MV-4-11 (cell line): ENCODE measurements at places on chromosomes 7 and 10.

DNA sequence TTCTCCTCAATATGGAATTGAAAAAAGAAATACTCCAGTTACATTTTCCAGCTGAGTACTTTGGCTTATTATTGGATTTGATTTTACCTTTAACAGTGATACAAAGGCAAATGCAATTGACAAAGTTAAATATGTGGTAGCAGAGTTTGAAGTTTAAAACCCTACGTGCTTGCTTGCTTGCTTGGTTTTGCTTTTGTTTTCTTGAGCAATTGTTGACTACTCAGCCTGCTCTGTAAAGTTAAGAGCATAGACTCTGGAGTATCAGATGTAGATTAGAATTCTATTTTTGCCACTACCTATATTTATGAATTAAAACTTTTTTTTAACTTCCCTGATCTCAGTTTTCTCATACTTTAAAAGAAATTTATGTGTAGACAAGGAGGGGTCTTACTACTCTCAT, 51.4 kb downstream of the PCDH15 start:
- DNase-seq, result no peak

GRCh38 chr7:55970978-55971377, 6.6 kb downstream of the NIPSNAP2 start:
- DNase-seq, result no peak

DNA sequence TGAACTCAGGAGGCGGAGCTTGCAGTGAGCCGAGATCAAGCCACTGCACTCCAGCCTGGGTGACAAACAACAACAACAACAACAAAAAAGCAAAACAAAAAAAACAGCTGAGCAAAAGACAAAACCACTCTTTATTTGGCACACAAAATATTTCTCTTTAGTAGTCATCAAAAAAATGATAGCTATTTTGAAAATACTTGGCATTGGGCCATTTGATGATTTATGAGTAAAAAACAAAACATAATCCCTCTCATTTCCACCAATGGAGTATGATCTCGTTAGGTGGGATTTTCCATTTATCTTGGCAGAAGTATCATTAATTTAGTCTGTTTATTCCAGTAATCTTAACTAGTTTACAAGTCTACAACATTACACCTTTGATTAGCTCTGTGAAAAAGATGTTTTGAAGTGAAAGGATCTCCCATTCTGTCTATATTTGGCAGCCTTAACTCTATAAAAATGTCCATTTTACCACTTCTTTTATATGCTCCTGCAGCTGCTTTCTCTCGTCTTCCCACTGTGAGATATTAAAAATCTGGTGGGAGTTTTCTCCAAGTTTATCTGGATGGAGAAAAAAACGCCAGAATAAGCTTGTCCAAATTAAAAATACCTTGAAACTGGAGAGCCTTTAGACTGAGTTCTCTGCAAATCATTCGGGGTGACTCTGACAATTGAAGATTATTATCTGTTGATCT, 58.8 kb upstream of the AGMO start:
- DNase-seq, result no peak

DNA sequence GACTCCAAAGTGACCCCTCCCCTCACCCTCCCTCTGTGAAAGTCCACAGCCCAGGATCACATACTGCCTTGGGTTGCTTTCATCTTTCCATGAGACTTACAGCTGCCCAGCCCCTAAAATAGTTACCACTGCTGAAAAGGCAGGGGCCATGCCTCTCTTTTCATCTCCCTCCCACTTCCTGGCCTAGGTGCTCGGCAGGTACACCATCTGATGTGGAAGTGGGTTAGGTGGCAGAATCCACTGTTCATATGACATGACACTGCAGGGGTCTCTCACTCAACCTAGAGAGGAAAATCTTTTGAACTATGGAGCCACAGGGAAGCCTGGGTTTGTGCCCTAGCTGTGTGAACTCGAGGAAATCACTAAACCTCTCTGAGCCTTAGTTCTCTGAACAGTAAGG, 38.8 kb upstream of the ADO start:
- DNase-seq, result no peak

DNA sequence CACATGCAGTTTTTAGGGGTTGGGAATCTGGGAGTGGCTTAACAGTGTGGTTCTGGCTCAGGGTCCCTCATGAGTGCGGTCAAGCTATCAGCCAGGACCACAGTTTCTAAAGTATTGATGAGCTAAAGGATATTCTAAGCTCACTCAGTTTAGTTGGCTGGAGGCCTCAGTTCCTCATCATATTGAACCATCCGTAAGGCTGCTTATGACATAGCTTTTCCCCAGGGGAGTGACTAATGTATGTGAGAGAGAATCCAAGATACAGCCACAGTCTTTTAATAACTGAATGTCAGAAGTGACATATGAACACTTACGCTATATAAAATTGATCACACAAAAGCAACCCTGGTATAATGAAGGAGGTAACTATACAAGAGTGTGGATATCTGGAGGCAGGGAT, 245.3 kb downstream of the POLR1F start:
- no peak for DNase-seq

DNA sequence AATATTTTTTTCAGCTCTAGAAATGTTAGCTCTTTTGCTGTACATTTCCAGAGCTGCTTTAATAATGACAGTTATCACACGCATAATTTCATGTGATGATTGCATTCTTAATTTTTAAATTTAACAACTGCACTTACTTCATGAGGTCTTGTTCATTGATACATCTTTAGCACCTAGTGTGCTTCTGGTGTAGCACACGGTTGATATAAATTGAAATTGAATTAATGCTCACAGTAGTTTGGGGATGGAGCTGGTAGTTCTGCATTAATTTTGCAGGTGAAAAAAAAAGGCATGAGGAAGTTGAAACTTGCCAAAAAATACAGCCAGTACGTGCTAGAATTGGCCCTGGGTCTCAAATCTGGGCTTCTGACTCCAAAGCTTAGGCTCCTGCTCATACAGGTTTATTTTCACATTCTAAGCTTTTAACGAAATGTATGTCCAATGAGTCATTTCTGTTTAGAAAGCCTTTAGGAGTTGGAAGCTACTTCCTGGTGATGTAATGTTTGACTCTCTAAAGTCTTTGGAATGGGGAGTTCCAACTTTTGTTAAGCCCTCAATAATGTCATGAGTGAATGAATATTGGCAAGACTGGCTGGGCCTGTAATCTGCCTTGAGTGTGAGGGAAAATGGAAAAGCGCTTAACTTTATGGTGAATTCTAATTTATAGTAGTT, 62.5 kb downstream of the DAGLB start:
- DNase-seq, result peak; percentile 32

DNA sequence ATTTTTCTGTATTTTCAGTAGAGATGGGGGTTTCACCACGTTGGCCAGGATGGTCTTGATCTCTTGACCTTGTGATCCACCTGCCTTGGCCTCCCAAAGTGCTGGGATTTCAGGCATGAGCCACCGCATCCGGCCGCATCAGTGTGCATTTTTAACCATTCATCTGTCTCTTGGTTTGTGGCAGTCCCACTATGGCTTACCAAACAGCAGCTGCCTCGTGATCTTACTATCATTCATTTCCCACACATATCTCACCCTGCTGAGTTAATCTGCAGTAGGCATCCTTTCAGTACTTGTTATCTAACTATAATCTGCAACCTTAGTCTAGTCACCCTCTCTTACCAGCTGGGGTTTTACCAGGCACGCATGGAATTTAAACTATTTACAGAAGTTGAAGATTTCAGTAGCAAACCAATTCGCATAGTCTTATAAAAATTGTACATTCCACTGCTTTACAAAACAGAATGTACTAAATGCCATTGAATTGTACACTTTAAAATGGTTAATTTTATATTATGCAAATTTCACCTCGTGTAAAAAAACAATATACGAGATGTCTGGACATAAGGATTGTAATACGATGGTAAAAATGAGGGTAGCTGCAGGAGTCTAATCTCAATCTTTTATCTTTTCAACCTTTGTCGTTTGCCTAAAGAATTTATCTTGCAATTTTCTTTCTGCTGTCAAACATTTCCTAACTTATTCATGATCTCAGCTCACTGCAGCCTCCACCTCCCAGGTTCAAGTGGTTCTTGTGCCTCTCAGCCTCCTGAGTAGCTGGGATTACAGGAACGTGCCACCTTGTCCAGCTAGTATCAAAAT, 4.6 kb upstream of the TBC1D12 start:
- no peak for DNase-seq

- DNase-seq, result no peak
These were observed 162.6 kb upstream of the CDCA7L start for GRCh38 chr7:22108151-22108845.

GRCh38 chr10:72260239-72260975, 13.3 kb upstream of the DDIT4 start:
- peak; percentile 74 for DNase-seq

- no peak for DNase-seq
These were observed 403.5 kb upstream of the ANKRD30A start for GRCh38 chr10:36721871-36722270.

DNA sequence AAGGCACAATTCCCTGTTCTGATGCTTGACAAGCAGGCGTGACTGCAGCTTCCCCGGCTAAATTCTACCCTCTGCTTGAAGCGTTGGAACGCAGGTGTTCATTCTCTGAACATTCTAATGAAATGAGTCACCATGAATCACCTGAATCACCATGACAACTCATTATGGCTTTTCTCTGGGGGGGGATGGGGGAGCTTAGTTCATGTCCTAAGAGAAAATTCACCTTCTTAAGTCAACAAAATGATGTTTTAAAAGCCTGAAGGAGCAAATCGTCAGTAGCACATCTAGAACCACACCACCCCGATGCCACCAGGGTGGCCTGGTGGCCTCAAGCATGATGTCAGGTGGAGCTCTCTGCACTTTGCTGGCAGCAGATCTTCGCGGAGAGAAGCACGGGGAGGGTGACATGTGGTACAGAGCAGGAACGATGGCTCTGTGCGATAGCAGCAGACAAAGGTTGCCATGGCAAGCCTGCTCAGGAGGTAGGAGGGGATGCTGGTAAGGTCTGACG, 33.7 kb downstream of the DDC start:
- no peak for DNase-seq

DNA sequence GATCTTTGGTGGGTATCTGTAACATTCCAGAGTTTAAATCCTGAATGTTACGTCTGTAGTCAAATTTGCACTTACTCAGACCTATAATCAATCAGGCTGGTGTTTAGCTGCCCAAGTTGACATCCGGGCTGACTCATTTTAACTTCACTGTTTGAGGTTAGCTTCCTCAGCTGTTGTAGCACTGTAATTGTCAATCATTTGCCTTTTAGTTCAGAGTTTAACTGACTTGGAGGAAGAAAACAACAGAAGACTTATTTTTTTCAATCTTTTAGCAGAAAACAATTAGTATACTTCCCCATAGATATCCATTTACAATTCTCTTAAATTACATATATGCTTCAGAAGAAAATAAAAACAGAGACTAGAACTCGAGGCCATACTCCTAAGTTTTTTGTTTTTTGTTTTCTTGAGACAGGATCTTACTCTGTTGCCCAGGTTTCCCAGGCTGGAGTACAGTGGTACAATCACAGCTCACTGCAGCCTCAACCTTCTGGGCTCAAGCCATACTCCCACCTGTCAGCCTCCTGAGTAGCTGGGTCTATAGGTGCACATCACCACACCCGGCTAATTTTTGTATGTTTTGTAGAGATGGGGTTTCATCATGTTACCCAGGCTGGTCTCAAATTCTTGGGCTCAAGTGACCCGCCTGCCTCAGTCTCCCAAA, 38.5 kb upstream of the LRRC17 start:
- peak; percentile 81 for DNase-seq

- peak; percentile 24 for DNase-seq
These were observed 115.5 kb upstream of the ZNF438 start for GRCh38 chr10:31147210-31147608.

- DNase-seq, result no peak
These were observed 18.3 kb downstream of the MMS19 start for GRCh38 chr10:97479939-97480338.

- DNase-seq, result no peak
These were observed 898.6 kb downstream of the LRMDA start for GRCh38 chr10:76329891-76330575.

- DNase-seq, result peak; percentile 50
These were observed 6.0 kb downstream of the ADCYAP1R1 start for GRCh38 chr7:31058122-31058521.

DNA sequence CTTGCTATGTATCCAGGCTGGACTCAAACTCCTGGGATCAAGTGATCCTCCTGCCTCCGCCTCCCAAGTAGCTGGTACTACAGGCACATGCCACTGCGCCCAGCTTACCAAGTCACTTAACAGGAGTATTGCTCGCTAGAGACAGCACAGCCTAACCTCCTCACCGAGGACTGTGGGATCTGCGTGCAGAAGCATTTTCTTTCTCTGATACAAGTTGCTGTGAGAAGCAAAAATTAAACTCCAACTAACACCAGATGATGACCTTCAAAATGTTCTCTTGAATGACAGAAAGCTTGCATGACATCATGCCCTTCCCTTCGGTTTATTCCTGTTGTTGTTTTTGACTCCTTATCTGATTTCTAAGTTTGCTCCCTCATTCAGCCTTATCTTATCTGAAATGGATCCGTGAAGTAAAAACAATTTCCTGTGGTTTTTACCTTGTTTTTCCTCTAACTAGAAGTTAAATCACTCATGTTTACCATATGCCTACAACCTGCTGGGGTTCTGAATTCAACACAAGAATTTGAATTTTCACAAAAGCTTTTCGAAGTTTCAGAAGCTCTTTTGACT, 94.4 kb upstream of the KIF5B start:
- DNase-seq, result no peak

DNA sequence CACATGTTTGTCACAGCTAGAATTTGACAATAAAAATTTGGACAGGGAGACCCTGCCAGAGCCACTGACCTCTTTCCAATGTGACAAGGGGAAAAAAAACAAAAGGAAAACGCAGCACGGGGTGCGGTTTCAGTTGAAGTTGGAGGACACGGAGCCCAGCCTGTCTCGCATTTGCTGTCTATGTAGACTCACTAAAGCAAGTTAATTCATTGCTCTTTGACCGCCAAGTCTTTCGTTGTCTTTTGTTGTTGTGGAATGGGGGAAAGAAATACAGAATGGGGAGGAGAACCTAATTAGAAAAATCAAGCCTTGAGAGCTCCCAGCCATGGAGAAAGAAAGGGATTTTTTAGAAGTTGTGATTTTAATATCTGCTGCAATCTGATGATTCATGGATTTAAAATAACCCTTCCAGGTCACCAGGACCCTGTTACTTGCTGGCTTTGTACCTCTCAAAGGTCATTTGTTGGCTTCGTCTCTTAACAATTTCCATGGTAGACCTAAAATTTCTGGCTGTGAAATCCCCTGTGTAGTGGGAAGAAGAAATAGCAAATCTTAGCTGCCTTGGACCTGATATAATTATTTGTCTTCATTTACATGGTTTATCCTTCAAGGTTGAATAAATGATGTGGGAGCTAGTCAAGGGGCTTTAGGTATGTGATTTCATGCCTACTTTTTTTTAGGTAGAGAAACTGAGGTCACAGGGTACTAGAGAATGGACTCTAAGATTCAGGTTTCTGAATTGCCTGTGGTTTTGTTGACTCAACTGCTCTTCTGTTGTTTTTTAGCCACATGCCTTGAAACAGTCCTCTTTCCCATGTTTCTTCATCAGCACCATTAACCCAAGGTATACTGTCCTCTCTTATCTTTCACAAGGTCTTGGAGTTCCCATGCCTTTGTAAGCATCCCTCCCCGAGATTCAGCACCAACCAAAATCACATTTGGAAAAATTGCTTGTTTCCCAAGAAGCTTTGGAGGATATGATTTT, 78.7 kb downstream of the TCF7L2 start:
- DNase-seq, result no peak

GRCh38 chr7:67550801-67551436, 554.3 kb downstream of the TYW1 start:
- no peak for DNase-seq
